ENCODE measurements at places on chromosomes 11 and 22. TPM values are rescaled to one million over a fixed set of nuclear protein-coding genes. Genes with fewer than 3 reads are reported as not detected.

GRCh38 chr11:955154-956063 is 29.7 kb downstream of the AP2A2 start:
- peak; percentile 69 for DNase-seq
- H3K27me3 ChIP-seq = no peaks in the 10 kb centered on the region
- no peak overlapping the region for H3K4me3 ChIP-seq

DNA sequence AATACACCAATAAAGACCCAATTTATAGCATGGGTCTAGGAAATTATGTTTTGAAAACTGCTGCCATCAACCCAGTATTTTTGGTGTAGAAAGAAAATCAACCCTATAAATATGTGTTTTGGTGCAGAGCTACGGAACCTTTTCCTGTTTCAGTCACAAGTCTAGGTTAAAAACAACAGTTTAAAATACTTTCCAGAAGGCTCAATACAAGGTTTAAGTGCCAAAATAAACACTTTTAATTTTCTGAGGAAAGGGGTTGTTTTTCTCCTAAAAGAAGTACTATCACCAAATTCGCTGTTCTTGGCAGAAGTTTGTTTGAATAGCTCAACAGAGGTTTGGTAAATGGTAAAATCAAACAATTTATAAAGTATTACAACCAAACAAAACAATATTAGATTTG is 201.3 kb downstream of the TMEM135 start:
- DNase-seq = no peak
- no peaks in the 10 kb centered on the region for H3K27me3 ChIP-seq
- H3K36me3 ChIP-seq = no peaks in the 10 kb centered on the region

GRCh38 chr11:134677891-134678551 is 266.0 kb upstream of the B3GAT1 start:
- H3K4me3 ChIP-seq = no peak overlapping the region
- no peaks in the 10 kb centered on the region for H3K4me1 ChIP-seq
- no peak for DNase-seq

GRCh38 chr11:28838741-28839140 is 730.6 kb downstream of the METTL15 start:
- no peak for DNase-seq
- no peak overlapping the region for H3K4me3 ChIP-seq
- no peaks in the 10 kb centered on the region for H3K27me3 ChIP-seq

DNA sequence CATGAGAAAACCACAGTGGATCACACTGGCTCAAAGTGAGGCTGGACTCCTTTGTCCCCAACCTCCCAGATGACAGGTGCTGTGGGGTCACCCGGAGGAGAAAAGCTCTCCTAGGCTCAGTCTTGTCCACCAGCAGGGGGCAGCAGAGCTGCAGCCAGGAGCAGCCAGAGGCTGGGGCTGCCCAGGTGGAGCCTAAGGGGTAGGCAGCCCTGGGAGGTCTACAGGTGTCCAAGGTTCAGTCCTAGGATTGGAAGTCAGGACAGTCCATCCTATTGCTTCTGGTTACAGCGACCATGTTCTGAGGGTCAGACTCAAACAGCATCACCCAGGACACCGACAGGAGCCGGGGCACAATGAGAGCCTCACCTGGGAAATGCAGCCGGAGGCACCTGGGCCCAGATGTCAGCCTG is 77.6 kb upstream of the IGLL5 start:
- no peaks in the 10 kb centered on the region for H3K36me3 ChIP-seq
- H3K4me3 ChIP-seq = no peak overlapping the region
- no peak overlapping the region for H3K27ac ChIP-seq
- H3K27me3 ChIP-seq = no peaks in the 10 kb centered on the region

- H3K36me3 ChIP-seq = no peaks in the 10 kb centered on the region
- H3K27ac ChIP-seq = no peak overlapping the region
- no peaks in the 10 kb centered on the region for H3K27me3 ChIP-seq
Observed at GRCh38 chr11:106491751-106492150, 414.3 kb downstream of the AASDHPPT start.

DNA sequence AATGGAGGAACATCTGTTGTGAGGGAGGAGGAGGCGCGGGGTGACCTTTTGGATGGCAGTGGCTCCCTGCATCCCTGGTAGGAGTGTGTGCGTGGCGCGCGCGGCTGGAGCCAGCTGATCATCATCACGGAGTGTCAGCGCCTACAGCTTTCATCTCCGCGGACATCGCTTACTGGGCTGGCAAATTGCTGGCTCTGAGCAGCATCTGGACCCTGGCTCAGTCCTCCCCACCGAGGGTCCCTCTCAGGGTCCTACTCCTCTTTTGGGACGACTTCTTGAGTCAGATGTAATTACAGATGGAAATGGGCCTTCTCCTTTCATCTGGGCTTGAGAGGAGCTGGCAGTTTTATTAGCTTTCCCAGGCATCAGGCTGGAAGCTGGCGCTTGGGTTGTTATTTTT is 85.3 kb downstream of the CACNA1I start:
- no peak overlapping the region for H3K27ac ChIP-seq
- H3K4me1 ChIP-seq = no peaks in the 10 kb centered on the region
- H3K4me3 ChIP-seq = no peak overlapping the region
- peaks cover 3% of the 10 kb centered on the region for H3K27me3 ChIP-seq

The SIDT2 gene
- total RNA-seq = 69.5 TPM

The C11orf87 gene
- total RNA-seq = not detected

The MOB2 gene
- total RNA-seq = 39.3 TPM

The SLC22A8 gene
- total RNA-seq = not detected

The YPEL4 gene
- 0.46 TPM for total RNA-seq

The OR52E8 gene
- total RNA-seq = not detected

The PLAAT4 gene
- total RNA-seq = 47.6 TPM

The CASP1 gene
- 20.1 TPM for total RNA-seq

The IFITM10 gene
- total RNA-seq = 2.6 TPM

The CLDN5 gene
- total RNA-seq = 46.9 TPM

The CCDC81 gene
- 1.2 TPM for total RNA-seq

The MS4A14 gene
- 6.1 TPM for total RNA-seq

Data from prostate gland (tissue), 2 donors.